ENCODE measurements at places on chromosomes 7 and 10.

DNA sequence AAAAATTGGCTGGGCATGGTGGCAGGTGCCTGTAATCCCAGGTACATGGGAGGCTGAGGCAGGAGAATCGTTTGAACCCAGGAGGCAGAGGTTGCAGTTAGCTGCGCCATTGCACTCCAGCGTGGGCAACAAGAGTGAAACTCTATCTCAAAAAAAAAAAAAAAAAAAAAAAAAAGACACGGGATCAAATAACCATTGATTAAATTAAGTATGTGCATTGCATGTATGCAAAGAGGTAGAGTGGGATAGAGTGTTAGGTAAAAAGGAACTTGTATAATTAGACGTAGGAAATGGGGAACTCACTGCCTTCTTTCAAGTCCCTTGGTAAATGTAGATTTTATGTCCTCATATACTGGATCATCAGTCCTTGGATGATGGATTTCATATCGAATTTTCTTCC is 13.1 kb downstream of the VCL start:
- no peak for DNase-seq

DNA sequence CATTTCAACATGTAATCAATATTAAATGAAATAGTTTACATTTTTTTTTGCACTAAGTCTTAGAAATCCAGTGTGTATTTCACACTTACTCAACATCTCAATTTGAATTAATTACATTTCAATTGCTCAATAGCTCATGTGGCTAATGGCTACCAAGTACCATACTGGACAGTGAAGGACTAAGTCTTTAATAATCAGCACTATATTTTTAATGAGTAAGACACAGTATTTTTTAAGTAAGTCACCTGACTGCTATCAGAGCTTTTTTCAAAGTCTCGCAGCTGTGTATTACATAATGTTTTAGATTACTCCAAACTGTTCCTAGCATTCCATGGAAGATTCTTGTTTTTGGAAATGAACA is 19.6 kb downstream of the WASL start:
- DNase-seq, result no peak

DNA sequence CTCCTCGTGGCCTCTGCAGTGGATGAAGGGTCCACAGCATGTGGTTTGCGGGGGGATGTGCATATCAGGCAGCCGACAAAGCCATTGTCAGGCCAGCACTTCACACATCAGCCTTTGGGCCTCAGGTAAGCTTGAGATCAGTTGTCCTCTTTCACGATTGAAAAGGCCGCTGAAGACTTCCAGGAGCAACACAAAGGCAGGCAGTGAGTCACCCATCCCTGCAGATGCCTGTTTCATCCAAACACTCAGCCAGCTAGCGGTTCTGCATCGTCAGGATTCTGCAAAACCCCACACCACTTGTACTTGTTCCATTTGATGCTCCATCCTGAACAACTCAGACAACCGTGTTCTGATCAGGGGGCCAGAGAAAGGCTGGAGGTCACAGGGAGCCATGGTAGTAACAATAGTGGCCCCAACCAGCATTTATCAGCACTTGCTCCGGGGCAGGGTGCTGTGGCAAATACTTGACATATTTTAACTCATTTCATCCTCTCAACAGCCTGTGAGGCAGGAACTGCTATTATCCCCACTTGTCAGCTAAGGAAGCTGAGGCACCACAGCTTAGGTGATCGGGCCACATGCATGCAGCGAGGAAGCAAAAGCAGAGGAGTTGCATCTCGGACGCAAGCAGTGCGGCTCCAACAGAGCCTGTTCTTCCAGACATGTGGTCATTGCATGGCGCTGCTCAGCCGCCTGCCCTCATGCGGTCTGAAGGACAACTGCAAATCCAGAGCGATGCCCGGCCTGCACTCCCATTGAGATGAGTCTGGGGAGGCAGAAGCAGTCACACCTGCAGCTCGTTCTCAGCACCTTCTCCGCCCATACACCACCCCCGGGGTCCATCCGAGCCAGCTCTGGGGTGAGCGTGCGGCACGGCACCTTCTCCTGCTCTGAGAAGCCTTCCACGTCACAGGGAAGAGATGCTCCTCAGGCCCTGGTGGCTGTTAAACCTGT is 144.9 kb downstream of the PAXIP1 start:
- no peak for DNase-seq

DNA sequence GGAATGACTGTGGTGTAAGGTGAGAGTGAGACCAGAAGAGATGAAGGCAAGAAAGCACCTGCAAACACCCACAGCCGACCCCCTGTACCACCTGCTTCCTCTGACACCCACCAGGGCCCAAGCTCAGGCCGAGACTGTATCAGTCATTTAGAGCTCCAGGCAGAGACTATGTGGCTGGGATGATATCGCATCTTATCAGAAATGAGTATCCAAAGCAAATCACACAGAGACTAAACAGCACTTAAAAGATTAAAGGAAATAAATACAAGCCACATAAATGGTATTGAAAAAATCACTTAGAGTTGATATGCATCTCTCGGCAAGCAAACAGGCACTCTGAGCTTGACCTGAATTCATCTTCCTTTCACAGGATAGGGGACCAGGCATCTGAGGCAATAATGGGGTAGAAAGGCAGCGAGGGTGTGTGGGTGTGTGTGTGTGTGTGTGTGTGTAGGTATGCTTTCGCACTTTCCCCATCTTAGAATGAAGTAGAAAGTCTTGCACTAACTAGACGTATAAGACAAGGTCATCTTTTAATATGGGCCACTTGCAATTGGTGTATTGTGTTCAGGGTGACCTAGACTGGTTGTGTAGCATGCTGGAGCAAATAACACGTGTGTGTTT is 665.9 kb downstream of the KCNMA1 start:
- no peak for DNase-seq

DNA sequence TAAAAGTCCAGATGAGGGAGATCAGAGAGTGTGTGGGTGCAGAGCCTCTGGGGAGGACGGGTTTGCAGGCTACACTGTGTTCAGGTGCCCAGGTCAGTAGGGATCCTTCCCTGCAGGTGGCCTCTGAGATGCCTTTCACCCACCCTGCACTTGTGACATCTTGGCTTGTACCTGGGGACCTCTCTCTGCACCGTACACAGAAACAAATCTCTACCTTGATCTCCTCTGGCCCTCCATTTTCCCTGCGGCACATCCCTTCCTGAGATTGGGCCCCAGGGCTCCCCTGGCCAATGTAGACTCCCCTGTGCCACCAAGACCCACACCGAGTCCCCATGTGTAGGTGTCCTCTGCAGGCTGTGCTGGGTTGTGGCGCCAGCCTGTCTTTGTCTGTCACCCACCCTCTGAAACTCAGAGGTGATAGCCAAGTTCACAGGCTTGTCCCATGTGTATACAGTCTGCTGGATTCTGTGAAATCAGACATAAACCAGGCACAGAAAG is 140.6 kb downstream of the PTPN20 start:
- no peak for DNase-seq

DNA sequence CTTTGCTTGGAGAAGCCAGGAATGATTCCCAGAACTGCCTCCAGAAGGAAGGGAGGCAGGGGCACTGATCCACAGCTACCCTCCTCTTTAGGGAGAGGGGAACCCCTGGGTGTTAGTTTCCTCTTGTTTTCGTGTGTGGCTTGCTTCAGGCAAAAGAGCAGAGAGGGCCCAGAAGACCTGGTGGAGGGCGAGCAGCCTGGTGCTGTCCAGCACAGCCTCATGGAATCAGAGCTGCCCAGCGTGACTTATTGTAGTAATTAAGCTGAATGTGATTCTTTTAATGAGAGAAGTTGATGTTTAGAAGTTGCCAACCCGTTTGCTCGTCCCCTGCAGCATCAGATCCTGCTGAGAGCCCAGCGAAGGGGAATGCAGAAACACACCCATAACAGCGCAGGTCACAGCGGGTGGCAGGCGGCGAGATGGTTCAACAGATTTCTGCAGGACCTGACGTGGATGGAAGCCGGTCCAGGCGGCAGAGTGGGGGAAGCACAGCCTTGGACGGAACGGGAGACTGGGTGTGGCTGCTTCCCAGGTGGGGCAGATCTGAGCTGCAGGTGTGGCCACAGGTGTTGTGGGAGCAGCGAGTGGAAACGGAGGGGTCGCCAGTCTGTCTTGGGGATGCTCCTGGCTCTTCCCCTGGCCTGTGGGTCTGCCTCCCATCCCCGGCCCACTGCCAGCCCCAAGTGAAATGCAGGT is 53.7 kb upstream of the SHH start:
- no peak for DNase-seq

DNA sequence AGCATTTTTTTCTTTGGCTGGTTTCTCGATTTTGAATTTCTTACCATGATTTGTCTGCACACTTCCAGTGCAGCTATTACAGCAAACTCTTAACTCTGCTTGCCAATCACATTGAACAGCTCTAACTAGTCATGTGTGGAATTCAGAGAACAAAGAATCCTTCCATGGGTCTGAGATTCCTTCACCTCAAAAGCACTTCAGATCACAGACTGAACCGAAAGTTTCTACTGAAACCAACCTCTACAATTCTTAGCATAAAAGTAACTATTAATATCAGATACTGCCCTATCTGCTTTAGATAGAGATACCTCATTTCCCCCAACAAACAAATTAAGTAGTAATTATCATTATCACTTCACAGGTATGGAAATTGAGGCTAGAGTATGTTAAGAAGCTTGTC is 56.5 kb upstream of the SP4 start:
- DNase-seq, result no peak

DNA sequence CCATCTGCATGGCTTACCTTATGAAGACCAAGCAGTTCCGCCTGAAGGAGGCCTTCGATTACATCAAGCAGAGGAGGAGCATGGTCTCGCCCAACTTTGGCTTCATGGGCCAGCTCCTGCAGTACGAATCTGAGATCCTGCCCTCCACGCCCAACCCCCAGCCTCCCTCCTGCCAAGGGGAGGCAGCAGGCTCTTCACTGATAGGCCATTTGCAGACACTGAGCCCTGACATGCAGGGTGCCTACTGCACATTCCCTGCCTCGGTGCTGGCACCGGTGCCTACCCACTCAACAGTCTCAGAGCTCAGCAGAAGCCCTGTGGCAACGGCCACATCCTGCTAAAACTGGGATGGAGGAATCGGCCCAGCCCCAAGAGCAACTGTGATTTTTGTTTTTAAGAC is 12.4 kb downstream of the DUSP5 start:
- DNase-seq, result no peak

DNA sequence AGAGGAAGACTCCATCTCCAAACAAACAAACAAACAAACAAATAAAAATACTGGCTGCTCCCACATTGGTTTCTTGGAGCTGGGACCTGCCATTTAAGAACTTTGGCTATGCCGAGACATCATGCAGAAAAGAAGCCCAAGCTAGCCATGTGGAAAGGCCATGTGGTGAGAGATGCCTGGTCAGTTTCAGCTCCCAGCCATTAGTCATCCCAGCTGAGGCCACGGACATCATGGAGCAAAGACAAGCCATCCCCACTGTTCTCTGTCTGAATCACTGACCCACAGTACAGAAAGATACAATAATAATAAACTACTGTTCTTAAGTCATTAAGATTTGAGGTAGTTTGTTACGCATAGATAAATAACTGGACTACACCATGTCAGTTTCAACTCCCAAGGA is 70.0 kb upstream of the PCBD1 start:
- no peak for DNase-seq

GRCh38 chr10:32050177-32050576 is 6.0 kb downstream of the KIF5B start:
- DNase-seq, result no peak

DNA sequence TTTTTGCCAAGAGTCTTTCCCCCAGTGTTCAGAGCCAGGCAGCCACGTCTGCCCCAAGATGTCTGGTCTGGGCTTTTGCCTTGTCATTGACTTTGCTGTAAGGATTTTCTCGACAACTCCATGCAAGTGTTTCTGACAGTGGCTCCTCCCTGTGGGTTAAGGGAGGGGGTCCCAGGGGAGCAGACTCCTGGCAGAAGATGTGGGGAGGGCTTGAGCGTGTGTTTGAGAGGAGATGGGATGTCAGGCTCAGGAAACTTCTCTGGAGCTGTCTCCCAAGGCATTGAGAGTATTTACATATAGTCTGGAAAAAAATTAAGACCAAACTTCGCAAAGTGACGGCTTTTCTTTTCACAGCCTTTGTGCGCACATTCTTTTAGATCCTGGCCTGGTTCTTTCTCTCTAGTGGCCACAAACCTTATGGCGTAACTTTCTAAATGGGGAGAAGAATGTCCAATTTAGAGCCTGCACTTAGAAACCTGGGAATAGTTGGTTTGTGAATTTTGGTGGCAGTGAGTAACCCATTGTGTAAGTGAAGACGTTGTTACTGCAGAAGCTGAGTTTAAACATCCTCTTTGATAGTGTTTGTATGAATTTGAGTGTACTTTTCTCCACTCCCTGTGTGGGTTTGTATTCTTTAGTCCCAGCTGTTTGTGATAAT is 201.5 kb downstream of the LRMDA start:
- DNase-seq, result no peak

GRCh38 chr7:128022631-128023532 is 8.4 kb downstream of the LRRC4 start:
- no peak for DNase-seq

- DNase-seq, result no peak
Observed at GRCh38 chr7:91285696-91286355, 21.6 kb downstream of the FZD1 start.

DNA sequence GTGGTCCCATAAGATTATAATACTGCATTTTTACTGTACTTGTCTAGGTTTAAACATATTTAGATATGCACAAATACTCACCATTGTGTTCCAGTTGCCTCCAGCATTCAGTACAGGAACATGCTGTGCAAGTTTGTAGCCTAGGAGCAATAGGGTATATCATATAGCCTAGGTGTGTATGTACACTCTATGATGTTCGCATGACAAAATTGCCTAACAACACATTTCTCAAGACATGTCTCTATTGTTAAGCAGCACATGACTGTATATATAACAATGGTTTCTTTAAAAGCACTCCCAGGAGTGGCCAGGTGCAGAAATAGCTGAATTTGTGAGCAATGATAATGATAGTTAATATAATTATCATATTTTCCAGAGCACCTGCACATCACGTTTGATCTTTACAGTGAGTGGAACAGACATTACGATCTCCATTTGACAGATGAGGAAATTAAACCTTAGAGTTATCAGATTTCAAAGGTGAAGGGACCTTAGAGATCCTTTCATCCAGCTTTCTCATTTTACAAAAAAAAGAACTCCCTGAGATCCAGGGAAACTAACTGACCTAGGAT is 99.2 kb upstream of the PDCD4 start:
- no peak for DNase-seq

- no peak for DNase-seq
Observed at GRCh38 chr10:34193931-34194626, 621.0 kb downstream of the PARD3 start.

DNA sequence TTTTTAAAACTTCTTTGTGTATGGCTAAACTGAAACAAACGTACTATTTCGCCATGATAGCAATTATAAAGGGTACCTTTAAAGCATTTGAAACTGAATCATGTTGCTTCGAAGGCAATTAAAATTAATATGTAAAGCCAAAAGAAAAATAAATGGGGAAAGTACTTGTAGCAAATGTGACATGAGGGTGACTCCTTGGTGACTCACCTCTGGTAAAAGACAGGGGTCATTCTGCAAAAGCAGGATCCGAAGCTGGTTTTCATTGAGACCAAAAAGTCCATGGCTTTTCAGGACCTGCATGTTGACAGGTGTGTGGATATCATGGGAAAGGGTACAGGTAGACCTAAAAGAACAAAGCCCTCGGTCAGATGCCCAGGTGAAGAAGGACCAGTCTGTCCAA is 1.5 kb downstream of the ZC3HAV1L start:
- DNase-seq, result no peak
